ENCODE measurements at places on chromosomes 4 and X.

DNA sequence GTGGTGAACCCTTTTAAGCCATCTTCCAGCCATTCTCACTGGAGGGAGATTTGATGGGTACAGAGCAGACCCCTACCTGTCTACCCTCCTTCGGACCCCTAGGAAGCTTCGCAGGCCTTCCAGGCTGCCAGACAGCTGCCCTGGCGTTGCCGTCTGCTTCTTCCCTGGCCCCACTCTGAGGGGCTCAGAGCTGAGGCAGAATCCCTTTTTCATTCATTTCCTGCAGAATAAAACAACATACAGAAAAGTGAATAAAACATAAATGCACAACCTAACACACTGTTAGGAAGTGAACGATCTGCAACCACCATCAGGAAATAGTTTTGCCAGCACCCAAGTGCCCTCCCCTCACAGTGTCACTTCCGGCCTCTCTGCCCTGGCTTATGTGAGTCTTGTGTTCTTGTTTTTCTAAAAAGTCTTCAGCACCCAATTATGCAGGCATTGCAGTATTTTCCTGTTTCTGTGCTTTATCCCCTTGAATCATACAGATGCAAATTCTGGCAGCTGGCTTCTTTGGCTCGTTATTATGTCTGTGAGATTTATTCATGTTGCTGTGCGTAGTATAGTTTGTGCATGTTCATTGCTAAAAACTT, 5.6 kb upstream of the ADD1 start:
- DNase-seq = no peak

- no peak for DNase-seq
Observed at GRCh38 chrX:110871839-110872238, 76.2 kb upstream of the CHRDL1 start.

DNA sequence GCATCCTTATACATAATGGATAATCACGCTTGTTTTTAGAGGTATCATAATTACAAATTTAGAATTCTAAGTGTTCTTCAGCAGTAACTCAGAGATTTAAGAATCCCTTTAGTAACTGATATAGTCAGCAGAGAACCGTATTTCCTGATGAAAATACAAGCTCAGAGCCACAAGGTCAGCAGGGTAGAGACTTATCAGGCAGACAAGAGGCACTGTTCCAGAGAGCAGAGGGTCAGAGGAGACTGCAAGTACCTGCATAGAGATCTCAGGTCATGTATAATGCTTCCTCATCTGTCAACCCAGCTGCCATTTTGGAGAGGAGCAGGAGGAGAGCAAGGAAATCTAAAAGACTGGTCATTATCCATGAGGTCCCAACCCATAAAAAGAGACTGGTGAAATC, 787.1 kb upstream of the FTHL17 start:
- no peak for DNase-seq

DNA sequence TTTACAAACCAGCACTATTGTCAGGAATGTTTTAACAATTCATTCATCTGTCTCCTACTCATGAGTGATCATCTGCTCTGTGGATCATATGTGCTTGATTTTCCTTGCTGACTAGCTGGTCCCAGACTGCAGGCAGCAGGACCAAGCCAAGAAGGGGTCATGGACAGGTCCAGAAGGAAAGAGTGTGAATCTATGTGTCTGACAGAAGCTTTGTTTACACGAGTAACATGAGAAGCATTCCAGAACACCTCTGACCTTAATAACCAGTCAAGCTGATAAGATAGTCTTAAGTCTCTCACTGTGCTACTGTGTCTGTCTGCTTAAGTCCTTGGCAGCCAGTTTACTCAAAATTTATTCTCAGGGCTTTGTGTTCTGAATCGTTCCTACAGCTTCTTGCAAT, 39.0 kb downstream of the GUCY1A1 start:
- DNase-seq = no peak

GRCh38 chrX:30612250-30612655, 34.7 kb upstream of the TASL start:
- DNase-seq = no peak

DNA sequence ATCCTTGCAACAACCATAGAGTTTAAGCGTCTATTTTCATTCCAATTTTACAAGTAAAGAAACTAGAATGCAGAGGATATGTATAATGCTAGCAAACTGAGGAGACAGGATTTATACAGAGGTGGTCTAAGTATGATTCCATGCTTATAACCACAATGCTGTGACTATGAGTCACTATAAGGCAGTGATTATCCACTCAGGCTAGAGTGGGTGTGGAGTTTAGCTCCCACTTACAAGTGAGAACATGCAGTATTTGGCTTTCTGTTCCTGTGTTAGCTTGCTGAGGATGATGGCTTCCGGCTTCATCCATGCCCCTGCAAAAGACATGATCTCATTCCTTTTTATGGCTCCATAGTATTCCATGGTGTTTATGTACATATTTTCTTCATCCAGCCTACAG, 41.6 kb upstream of the EDA2R start:
- DNase-seq = no peak

- no peak for DNase-seq
Observed at GRCh38 chr4:124753941-124754581, 41.5 kb upstream of the ANKRD50 start.

DNA sequence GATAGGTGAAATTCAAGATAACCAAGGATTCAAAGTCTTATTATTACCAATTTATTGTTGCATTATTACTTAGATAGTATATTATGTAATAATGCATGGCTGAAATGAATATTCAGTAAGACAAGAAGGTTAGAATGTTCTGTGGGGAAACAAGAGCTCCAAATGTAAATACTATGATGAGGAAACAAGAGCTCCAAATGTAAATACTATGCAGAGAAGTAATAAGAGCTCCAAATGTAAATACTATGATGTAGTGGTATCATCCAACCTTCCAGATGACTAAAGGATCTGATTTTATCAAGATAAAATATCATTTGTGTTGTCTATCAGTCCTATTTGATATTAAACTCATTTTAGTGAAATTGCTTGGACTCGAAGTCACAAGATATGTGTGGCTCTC, 82.2 kb upstream of the PCDH18 start:
- no peak for DNase-seq

- DNase-seq = no peak
Observed at GRCh38 chrX:63761639-63762038, 23.4 kb downstream of the ARHGEF9 start.
